ENCODE measurements at places on chromosomes 1 and 21. TPM values are rescaled to one million over a fixed set of nuclear protein-coding genes. Genes with fewer than 3 reads are reported as not detected.

- DNase-seq, result no peak
Observed at GRCh38 chr1:228872080-228872479, 136.8 kb downstream of the RHOU start.

- DNase-seq, result no peak
Observed at GRCh38 chr1:54149734-54150133, 3.1 kb downstream of the CDCP2 start.

CYP2J2 gene
- polyA plus RNA-seq, result 1.4 TPM

GRCh38 chr1:226984521-226985238 lies 44.6 kb downstream of the COQ8A start:
- DNase-seq, result no peak

TRPM2 gene
- 0.83 TPM for polyA plus RNA-seq

SLC35A3 gene
- 41.0 TPM for polyA plus RNA-seq

DNA sequence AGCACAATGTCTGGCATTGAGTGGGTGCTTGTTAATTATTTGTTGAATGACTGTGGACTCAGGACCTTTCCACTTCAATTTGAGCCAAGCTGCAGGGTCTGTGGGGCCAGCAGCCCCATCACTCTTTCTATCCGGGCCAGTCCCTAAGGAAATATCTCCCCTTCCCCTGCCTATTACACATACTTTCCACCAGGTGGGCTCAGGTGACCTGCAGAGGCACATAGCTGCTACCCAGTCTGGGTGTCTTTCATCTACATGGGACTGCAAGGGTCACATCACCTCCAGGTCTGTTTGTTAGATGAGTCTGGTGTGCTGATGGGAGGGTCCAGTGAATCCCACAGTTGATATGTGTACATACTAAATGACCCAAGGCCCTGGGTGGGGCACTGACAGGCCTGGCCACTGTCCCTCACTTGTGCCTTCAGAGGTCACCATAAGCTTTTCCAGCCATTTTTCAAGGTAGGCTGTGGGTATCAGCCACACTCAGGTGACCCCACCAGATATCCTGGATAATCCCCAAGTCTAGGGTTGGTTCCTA lies 59.5 kb upstream of the KDM4A start:
- no peak for DNase-seq

DNA sequence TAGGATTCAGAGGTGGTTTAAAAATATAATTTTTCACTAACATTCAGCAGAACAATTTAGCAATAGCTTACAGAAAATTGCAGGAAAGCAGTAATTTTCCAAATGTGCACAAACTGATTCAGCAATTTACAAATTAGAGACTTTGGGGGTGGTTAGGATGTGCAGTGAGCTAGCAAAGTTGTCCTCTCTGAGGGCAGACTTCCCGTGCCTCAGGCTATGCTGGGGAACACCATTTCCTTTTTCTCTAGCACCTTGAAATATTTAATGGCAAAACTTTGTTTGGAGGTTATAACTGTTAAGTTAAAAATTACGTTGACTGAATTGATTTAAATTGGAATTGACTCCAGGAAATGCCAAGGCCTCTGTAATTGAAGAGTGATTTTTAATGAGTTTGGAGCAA lies 258.9 kb downstream of the PTBP2 start:
- no peak for DNase-seq

TRABD2B gene
- polyA plus RNA-seq, result 21.1 TPM

GRCh38 chr1:67226688-67227087 lies 60.4 kb downstream of the IL23R start:
- no peak for DNase-seq

DNA sequence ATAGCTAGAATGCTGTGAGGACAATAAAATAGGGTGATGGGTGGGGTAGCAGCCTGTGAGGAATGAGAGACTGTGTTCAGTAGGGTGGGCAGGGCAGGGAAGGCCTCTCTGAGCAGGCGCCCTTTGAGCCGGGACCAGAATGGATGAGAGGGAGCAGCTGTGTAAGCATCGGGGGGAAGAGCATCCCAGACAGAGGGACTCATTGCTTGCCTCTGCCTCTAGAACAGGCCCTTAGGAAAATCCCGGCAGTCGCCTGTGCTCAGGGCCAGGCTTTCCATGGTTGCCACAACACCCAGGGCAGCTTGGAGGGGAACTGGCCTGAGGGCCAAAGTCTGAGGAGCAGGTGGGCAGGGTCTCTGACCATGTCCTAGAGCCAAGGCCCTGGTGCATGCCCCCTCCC lies 774 bp downstream of the SLC2A7 start:
- no peak for DNase-seq

DNA sequence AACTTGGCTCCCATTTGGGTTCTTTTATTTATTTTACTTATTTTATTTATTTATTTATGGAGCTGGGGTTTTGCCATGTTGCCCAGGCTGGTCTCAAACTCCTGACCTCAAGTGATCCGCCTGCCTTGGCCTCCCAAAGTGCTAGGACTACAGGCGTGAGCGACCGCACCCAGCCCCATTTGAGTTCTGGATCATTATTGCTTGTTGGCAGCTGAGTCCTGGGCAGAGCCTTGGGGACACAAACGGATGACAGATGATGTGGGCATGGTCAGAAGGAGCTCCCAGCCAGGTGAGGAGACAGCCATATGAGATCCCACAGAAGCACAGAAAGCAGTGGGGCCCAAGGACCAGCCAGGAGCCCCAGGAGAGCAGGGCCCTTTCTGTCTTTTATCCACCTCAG lies 254.0 kb downstream of the MATN1 start:
- no peak for DNase-seq

RNF2 gene
- polyA plus RNA-seq, result 60.4 TPM

GRCh38 chr1:156746728-156747631 lies 4.5 kb downstream of the HDGF start:
- DNase-seq, result peak; percentile 78

DNA sequence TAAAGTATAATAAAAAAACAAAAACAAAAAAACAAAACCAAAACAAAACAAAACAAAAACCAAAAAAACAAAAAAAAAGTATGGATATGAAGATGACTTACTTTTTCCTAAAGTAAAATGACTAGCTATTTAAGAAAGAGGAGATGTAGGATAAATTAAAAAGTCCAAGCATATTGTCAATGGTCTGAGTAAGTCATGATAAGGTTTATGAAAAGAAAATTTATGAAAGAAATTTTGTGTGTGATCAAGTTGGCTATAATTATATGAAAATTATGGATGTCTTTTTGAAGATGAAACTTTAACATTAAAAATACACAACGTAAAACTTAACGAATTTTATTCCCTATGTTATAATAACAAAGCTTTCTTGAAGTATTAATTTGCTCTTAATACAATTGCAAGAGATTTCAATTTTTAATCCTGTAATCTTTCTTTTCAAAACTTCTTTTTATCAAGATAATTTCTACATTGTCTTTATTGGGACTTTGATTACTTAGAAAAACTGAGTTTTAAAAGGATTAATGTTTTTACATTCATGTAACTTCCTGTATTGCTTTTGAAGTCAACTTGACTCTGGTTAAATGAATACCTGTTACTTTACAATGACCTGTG lies 200.9 kb upstream of the IVNS1ABP start:
- no peak for DNase-seq

- DNase-seq, result no peak
Observed at GRCh38 chr1:228007801-228008341, 1.1 kb downstream of the WNT3A start.

DNA sequence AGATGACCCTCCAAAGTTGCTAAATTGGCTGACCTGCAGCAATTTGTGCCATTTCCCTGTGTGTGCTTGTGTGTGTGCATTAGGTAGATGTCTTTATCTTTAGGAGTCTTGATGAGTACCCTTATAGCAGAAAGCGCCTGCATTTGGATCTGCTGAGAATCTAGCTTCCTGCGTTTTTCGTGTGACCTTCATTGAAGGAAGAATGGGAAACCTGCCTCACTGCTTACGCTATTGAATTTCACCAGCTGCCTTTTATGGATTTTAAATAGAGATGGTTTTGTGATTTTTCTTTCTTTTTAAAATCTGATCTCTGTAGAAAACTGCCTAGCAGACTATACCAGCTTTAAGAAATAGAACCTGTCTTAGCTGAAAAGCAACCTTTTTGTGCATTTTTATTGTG lies 124.5 kb downstream of the CACHD1 start:
- no peak for DNase-seq

GRCh38 chr1:59871746-59872145 lies 54.8 kb downstream of the CYP2J2 start:
- DNase-seq, result no peak

DNA sequence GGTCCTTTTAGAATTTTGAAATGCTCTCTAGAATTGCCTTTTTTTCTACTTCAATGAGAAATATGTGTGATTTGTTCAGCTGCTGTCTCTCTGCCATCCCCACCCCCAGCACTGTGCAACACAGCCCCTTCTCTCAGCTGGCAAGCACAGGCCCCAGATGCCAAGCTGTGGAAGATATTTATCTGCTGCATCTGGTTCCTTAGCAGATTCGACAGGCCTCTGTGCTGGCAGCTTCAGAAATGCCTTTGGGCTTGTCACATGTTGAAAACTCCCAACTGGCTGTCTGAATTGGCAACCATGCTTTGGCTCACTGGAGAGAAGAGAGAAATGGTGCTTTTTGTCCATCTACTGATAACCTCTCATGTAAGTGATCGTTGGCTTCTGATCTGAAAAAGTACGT lies 206.7 kb upstream of the C1orf87 start:
- no peak for DNase-seq

DNA sequence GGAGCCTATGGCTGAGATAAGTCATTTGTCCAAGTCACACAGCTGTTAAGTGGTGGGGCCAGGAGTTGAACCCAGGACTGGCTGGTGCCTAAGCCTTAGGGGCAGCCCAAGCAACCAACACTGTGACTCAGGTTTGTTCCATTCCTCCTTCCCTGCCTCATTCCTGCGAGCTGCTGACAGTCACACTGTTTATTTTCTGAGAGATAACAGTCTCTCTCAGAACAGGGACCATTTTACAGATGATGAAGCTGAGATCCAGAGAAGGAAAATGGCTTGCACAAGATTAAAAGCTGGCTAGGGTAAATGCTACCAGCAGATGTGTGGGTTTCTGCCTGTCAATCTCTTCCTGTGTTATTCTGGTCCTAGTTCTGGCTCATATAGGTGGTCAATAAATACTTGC lies 24.3 kb upstream of the TCEA3 start:
- DNase-seq, result no peak

NCMAP gene
- polyA plus RNA-seq, result 0.54 TPM

- no peak for DNase-seq
Observed at GRCh38 chr1:179046808-179047635, 21.3 kb downstream of the FAM20B start.

DNA sequence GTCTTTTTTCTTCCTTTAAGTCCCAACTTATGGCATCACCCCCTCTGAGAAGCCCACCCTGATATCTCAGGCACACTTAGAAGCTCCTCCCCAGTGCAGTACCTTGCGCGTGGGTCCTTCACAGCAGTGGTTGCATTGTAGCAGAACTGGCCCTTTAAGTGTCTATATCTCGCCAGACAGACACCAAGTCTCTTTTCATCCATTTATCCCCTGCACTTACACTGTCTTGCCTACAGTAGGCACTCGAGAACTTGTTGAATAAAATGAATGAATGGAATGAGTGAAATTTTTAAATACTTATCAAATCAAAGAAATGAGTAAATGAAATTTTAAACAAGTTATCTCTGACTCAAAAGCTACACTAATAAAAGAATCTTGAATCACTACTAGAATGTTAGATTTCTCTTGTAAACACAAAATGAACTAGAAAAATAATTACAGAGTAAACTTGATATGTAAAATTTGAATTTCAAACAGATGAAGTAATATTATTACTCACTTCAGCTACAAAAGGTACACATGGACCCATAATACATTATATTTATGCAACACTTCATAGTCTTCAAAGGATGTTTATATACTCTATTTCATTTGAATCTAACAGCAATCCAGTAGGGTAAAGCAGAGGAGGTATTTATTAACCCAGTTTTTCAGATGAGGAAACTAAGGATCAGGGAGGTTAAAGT lies 54.7 kb upstream of the MAN1A2 start:
- no peak for DNase-seq

GRCh38 chr1:55547405-55547804 lies 332.2 kb upstream of the USP24 start:
- no peak for DNase-seq

DNA sequence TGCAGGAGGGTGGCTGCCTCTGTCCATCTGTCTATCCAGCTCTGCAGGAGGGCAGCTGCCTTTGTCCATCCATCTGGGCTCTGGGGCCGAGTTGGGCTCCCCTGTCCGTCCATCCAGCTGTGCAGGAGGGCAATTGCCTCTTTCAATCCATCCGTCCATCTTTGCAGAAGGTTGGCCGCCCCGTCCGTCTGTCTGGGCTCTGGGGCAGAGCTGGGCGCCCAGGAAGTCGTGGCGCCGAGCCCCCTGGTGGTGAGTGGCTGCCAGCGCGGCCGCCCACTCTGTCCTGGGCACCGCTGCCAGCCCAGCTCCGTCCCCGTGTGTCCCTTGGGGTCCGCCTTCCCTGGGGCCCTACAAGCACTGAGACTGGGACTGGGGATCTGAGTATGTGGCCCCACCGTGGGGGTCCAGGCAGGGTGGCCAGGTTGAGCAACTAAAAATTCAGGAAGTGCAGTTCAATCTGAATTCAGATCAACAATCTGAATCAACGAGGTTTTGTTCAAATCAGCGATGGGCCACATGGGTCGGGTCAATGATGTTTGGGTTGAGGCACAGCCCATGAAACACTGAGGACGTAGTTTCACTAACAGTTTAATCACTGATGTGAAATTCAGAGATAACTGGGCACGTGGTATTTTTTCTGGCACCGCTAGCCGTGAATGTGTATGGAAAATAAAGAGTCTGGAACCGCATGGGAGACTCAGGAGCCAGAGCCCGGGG lies 99.1 kb upstream of the ACTRT2 start:
- no peak for DNase-seq

HNRNPCL2 gene
- not detected for polyA plus RNA-seq

GRCh38 chr21:36135391-36136102 lies 668 bp downstream of the CBR3 start:
- DNase-seq, result no peak

DNA sequence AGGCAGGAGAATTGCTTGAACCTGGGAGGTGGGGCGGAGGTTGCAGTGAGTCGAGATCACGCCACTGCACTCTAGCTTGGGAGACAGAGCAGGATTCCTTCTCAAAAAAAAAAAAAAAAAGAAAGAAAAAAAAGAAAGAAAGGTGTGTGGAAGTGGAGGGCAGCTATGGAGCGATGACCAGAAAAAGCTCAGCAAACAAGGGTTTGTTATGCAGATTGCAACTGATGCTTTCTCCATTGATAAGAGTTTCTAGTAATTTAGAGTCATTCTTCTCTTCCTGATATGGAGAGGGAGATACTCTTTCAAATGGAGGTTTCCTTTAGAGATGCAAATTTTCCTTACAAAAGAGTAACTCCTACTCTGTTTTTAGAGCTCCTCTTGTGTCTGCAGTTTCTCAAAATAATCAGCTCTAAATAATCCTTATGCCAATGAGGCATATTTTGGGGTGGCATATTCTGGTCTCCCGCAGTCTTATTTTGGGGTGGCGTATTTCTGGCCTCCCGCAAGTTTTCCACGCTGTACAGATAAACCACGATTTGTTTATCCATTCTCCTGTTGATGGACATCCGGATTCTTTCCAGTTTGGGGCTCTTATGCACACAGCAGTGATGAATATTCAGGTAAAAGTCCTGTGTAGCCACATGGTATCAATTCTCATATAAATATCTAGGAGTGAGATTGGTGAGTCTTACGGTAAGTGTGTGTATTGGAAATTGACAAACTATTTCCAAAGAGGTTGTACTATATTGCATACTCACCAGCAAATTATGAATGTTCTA lies 30.7 kb upstream of the RCC2 start:
- DNase-seq, result no peak

- no peak for DNase-seq
Observed at GRCh38 chr21:46119144-46119636, 21.3 kb downstream of the COL6A2 start.

Data from right renal pelvis (tissue), 4 donors.